LNCaP clone FGC (cell line): ENCODE measurements at places on chromosomes 7 and 10.
A peak's percentile ranks its signal among the peaks of the same experiment; 100 is the strongest.

DNA sequence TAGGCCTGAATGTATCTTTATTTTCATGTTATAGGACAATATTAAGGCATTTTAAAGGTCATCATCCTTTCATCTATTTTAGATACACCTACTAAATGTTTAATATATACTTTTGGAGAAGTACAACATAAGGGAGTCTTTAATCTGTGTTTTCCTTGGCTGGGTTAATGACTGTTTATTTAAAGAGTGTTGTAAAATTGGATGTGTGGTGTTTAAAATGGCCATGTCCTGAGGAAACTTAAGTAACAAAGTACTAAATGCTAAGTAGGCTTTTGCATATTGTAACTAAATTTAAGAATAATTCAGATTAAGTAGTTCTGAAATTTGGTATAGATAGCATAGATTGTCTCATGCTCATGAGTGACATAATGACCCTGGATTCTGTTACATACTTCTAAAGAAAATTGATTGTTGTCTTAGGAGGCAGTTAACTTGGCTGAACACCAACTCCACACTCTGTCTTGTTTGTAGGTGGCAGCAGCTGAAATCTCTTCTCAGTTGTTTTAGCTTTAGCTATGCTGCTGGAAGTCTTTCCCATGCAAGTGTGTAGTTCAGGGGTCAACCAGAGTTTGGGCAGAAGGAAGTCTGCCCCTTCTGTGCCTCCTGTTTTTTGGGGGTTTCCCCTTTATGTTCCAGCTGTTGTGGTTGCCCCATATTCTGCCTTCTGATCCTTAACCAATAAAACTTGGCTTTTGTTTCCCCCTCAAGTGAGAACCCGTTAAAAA, 29.2 kb downstream of the DLD start:
- DNase-seq, result peak; percentile 55

DNA sequence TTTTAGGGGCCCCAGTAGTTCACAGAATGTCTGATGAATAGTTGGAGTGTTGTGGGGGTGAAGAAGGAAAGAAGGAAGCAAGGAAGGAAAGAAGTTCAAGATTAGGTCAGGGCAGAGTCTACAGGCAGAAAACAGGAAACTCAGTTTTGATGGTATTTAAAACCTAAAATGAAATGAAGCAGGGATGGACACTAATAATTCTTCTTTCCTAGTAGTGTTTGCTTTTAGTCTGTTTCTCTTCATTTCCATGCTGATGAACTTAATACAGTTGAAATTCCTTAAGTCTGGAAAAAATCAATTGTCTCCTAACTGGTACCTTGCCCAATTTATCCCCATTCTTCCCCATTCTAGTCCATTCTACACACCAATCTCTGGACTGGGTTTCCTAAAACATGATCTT, 59.0 kb upstream of the GSAP start:
- no peak for DNase-seq

DNA sequence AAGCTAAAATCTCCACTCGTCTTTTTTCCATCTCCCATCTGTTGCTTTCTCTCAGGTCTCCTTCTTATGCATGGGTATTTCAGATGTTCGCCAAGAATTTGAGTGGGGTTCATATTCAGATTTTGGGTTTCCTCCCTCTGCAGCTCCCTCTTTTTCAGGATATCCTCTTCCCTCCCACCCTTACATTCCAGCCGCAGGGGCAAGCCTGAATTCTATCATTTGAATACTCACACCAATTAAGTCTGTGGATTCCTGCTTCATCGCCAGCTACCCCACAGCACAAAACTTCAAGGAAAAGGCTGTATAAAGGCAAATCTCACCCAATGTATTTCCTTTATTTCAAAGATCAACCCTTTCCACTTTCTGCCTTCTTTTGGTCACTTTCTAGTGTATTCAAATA, 41.6 kb upstream of the FOXI2 start:
- no peak for DNase-seq

- DNase-seq, result no peak
These were observed 54.3 kb downstream of the ZNF438 start for GRCh38 chr10:30977385-30977784.

DNA sequence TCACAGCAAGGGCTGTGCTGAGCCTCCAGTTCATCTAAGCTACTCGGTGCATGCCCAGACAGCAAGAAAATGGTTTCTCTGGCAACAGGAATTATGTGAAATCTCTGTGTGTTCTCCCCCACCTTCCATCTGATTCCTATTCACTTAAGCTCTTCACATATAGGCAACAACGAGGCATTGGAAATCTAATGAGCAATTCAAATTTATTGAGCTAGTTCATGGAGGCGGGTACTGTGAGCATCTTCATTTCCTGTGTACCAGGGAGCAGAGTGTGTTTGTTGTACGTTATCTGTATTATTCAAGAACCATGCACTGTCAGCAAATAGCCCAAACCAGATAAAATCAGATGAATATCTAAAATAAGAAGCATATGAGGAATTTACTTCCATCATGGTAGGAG, 739.1 kb downstream of the MAGI2 start:
- DNase-seq, result no peak

DNA sequence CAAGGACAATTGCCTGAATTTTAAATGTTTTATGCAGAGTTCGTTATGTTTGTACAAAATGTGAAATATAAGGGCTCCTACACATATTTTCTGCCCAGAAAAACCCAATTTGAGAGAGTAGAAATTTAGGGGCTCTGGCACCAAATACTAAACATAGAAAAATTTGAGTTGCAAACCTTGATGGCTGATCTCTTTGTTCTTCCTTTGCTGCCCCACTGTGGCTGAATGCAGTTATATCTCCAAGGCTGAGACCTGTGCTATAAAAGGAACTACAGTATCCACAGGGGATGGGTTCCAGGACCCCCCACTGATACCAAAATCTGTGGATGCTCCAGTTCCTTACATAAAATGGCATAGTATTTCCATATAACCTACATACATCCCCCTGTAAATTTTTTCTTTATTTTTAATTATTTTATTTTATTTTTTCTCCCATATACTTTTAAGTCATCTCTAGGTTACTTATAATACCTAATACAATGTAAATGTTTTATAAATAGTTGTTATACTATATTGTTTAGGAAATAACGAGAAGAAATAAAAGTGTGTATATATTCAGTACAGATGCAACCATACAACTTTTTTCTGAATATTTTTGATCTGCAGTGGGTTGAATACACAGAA, 22.5 kb downstream of the CFAP43 start:
- no peak for DNase-seq

DNA sequence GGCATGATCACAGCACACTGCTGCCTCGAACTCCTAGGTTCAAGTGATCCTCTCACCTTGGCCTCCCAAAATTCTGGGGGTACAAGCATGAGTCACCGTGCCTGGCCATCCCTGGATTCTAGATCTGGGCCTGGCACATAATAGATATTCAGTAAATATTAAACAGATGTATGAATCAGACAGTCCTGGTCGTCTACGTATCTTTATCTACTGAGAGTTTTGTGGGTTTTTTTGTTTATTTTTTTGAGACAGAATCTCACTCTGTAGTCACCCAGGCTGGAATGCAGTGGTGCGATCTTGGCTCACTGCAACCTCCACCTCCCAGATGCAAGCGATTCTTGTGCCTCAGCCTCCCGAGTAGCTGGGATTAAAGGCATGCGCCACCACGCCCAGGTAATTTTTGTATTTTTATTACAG, 24.3 kb upstream of the ITGB1 start:
- DNase-seq, result no peak

GRCh38 chr10:6050801-6051445, 11.2 kb downstream of the IL2RA start:
- DNase-seq, result no peak

GRCh38 chr10:56633876-56634452, 272.9 kb upstream of the ZWINT start:
- DNase-seq, result no peak

DNA sequence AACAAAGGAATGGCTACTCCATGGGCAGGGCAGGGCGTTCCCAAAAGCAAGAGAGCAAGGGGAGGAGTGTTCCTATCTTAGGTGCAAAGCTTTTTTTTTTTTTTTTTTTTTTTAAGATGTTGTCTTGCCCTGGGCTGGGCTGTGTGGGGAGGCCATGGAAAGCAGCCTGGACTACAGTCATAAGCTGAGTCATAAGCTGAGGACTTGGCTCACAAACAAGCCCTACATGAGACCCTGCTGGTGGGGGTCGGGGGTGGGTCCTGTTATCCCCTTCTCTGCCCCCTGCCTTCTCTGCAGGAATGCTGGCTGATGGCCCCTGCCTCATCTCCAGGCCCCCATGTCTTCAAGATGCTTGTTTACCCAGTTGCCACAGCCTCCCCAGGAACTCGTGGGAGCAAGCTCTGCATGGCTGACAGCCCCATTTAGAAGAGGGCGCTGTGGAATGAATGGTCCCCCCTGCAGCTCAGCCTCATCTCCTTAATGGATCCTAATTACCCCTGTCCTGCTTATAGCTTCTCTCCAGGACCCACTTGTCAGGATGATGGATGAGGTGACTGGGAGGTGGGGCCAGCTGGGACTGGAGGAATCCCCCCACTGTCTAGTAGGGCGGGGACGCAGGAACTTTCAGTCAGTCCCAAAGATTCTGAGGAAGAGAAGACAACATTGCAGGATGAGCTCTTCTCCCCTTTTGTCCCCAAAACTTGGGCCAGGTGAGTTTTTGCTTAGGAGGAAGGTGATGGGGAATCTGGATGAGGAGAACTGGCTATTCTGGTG, 340.8 kb upstream of the PODXL start:
- no peak for DNase-seq

- DNase-seq, result no peak
These were observed 22.7 kb downstream of the ZNF365 start for GRCh38 chr10:62396864-62397263.

- no peak for DNase-seq
These were observed 190.3 kb downstream of the TWIST1 start for GRCh38 chr7:18927134-18927533.

GRCh38 chr7:16813232-16813616, 8.4 kb upstream of the AGR2 start:
- no peak for DNase-seq

- DNase-seq, result no peak
These were observed 2.3 kb upstream of the CREB5 start for GRCh38 chr7:28409716-28410627.

DNA sequence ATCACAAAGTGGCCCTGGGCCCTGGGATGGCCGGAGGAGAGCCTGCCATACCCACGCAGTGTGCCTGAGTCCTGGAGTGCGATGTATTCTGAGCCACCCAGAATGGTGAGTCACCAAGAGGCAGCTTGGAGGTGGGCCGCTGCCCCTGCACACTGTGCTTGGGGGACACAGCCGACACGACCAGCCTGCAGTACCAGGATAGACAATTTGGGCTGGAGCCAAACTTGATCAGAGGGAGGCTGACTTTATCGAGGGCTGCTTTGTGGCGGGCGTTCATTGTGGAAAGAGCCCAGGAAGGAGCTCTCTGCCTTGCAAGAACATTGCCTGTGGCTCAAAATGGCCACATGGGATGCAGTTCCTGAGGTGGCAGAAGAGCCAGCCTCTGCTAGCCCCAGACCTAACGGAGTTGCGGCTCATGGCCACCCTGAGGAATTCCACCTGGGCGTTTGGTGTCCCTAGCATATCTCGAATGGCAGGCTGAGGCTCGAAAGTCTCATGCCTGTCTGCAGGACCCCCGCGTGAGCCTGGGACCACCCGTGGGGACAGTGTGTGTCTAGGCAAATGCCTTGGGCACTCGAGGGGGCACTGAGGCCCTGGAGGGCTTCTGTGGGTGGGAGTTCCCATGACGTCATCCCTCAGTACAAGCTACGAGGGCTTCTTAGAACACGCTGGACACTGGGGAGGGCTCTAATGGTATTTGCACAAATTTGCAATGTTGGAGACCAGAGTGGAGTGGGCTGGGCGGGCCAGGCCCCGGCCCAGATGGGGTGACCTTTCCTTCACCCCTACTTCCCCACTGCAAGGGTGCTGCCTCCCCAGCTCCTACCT, 79.7 kb downstream of the LHPP start:
- no peak for DNase-seq

DNA sequence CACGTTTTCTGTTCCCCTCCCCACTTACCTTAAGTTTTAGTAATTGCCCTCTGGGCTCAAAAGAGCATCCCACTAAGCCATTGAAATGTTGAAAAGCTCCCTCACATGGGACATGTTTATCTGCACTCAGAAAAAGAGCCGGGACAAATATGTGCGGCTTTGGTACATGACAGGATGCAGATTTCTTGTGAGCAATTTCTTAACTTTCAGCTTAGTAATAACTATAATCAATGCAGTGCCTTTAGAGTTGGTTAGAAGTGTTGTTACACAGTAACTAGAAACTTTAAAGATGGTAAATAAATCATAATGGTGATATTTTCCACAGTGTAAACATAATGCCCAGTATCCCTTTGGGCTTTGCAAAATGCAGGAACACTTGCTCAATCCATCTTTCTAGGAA, 89.2 kb downstream of the ZNF365 start:
- DNase-seq, result no peak

- DNase-seq, result no peak
These were observed 149.5 kb upstream of the VWC2 start for GRCh38 chr7:49623943-49624342.

- DNase-seq, result no peak
These were observed 102.3 kb downstream of the CCDC7 start for GRCh38 chr10:32548208-32548607.

- no peak for DNase-seq
These were observed 66.0 kb downstream of the ENO4 start for GRCh38 chr10:116915340-116915739.

- no peak for DNase-seq
These were observed 656.8 kb upstream of the ANKRD30A start for GRCh38 chr10:36468620-36469019.

DNA sequence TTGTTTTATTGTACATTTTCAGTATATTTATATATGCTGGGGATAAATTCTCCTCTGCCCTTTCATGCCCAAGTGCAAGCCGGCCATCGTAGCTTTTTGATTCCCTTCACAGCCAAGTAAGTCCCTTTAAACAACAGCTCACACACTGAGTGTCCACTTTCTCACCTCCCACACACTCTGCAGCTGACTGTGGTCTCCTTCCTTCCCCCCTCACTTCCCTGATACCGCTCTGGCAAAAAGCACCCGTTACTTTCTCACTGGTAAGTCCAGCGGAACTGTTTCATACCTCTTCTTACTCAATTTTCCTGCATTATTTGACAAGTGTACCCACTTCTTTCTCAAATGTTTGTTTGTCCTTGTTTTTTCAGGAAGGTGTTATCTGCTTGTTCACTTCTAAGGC, 35.2 kb downstream of the MGAM start:
- no peak for DNase-seq

- DNase-seq, result no peak
These were observed 396 bp downstream of the PSMG3 start for GRCh38 chr7:1569440-1569832.

DNA sequence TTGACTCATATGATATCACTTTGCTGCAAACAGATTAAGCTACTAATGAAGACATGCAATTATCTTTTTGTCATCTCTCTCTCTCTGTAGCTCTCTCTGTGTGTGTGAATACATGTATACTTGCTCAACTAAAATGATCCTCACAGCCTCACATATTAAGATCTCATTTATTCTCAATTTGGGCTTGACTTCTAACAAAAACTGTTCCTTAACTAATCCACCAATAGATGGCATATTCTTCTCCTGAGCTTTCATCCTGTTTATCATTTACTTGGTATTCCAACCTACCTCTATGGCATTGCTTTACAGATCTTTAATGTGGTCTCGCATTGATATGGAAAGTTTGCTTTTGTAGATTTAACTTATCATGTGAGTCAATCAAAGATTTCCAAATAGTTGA, 540.4 kb downstream of the CNTNAP2 start:
- no peak for DNase-seq
